ENCODE measurements at places on chromosomes 2 and 18. TPM values are rescaled to one million over a fixed set of nuclear protein-coding genes. Genes with fewer than 3 reads are reported as not detected.

DNA sequence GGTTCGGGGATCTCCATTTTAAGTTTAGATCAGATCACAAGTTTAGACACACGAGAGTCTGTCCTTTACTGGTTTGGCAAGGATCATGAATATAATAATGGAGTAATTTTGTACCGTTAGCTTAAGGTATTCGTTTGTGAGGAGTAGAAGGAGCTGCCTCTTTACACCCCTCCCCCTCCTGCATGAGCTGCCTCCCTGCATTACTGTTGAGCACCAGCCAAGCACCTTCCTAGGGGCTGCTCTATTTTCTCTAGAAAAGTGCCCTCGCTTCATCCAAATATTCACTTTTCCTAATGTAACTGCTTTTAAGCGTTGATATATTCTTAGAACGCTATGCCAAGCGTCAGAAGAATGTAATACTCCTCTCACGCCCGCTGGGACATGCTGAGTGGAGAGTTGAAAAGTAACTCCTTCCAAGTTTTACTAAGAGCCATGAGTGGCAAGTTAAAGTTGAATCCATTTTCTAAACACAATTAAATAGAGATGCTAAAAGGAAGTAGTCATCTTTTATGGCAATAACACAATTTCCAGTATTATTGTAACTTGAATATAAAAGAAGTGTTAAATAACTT lies 25.4 kb upstream of the SCN7A start:
- no peak for DNase-seq

DNA sequence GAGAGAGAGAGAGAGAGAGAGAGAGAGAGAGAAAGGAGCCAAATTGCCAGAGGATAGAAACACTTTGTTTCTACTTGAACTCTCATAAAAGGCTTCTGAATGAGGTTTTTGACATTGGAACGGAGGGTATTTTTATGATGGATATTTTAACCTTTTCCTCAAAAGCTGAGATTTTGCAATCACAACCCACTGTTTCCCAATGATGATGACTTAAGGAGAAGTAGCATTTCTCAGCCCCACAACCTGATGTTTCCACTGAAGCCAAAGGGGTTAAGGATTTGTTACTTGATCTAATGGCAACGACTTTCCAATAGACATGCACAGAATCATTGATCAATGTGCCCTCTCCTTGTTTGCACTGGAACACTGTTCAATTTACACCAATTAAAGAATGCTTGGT lies 67.1 kb upstream of the POU3F3 start:
- no peak for DNase-seq

GRCh38 chr2:1907291-1907690 lies 163.0 kb upstream of the PXDN start:
- no peak for DNase-seq

Gene SRD5A2
- total RNA-seq, result not detected

Gene SMYD5
- total RNA-seq, result 9.2 TPM

DNA sequence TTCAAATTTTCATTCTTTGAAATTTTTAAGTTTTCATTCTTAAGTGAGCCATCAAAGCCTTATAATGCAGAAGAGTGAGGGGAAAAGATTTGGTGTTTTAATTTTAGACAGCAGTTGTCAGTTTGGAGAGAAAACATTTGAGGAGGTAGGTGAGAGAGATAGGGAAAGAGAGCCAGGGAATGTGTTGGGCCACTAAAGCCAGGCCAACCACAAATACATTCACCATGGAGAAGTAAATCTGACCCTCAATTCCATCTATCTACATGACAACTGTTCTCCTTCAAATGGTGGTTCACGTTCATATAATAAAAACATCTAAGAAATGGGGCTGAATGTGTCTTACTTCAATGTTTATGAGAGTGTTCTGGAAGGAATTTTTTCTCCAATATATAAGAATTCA lies 553.0 kb upstream of the SYT4 start:
- DNase-seq, result no peak

Gene COLEC12
- 2.7 TPM for total RNA-seq

Gene AMER3
- 0.40 TPM for total RNA-seq

- DNase-seq, result peak; percentile 50
Measured at GRCh38 chr18:41745166-41746049, 209.6 kb upstream of the PIK3C3 start.

Gene MAL
- total RNA-seq, result 1.6 TPM

Gene MARCHF4
- total RNA-seq, result 0.37 TPM

- no peak for DNase-seq
Measured at GRCh38 chr2:176777262-176777661, 435.3 kb upstream of the HNRNPA3 start.

Gene SPATA3
- total RNA-seq, result not detected
